ENCODE measurements at places on chromosomes 12 and 14.
A peak's percentile ranks its signal among the peaks of the same experiment; 100 is the strongest.

DNA sequence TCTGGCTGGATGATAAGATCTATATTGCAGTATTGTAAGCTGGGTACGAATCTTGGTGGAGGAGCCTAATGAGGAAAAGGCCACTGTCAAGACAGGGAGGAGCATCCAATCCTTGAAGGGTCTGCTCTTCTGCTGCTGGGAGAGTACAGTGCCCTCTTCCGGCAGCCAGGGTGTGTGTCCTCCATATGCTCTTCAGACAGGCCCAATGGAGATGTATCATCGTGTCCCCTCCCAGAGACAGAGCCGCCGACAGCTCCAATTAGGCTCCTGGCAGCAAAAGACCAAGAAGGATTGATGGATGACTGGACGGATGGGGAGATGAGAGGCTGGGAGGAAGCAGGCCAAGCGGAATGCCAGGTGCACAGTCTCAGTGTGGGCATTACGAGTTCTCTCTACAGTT, 51.6 kb upstream of the PIWIL1 start:
- DNase-seq: no peak

DNA sequence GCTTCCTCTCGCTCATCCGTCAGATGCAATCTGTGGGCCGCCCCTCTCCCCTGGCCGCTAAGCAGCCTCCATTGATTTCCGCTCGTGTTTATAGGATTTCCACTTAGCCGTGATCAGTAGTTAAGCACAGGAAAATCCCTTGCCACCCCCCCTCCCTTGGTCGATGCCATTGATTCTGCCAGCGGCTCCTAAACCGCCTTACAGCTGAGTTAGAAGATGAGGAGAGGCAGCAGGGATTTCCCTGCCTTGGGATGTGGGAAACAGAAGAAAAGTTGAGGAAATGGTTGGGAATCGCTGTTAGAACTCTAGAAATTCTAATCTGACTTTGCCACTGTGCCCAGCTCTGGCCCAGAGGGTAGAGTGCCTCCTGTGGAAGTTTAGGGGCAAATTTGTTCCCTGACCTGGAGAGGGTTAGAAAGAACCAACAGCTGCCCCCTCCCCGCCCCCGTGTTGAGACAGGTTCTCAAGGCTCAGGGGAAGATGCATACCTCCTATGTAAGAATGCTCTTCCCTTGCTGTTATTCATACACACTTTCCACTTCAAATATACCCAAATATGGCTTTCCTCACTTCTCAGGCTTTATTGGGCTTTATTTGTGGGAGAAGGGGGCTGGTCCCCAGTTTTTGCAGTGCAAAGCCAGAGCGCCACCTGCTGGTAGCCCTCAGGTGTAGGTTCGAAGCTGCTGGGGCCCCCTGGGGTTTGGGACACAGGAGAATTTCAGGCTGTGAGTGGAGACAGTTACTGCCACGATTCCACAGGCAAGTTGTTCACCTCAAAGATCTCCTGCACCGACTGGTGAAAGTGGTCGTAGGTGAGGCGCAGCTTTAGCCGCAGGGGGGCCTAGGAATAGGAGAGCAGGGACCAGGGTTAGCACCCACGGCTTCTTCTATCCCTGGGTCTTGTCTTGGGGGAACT, 3.2 kb downstream of the THTPA start:
- DNase-seq: peak; percentile 66

GRCh38 chr14:66143387-66144112, 342.6 kb upstream of the CCDC196 start:
- no peak for DNase-seq

GRCh38 chr14:69960296-69960695, 81.1 kb downstream of the SMOC1 start:
- no peak for DNase-seq

- no peak for DNase-seq
Measured at GRCh38 chr14:64766430-64767151, 62.4 kb downstream of the PLEKHG3 start.

GRCh38 chr12:19105463-19105862, 24.1 kb upstream of the PLEKHA5 start:
- DNase-seq: no peak

DNA sequence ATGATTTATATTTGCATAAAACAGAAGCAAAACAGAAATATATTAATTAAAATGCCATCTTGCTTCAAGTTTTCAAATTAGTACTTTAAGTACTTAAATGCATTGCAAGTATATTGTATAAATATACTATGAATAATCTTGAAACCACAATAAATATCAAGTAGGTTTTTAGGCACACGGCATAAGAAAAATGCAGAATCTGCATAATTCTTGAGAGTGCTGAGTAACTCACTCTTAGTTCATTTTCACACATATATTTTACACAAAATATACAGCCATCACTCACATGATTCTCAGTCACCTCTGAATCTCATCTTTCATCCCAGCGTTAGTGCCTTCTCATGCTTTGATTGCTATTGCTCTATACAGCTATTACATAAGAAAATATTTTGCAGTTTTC, 51.9 kb downstream of the SLC6A15 start:
- DNase-seq: no peak

DNA sequence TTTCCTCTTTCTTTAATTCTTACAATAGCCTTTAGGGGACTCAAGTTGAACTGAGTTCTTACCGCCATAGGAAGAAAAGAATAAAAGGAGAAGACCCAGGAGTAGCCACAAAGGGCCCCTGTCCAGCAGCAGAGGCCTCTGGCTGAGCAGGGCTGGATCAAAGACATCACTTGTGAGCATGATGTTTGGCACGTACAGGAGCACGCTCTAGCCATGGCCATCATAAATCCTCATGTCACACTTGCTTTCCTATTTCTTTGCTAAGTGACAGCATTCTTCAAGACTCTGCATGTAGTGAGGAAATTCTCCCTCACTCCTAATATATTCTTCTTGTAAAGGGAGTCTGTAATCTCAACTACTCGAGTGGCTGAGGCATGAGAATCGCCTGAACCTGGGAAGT, 15.7 kb downstream of the CLEC4C start:
- no peak for DNase-seq

GRCh38 chr12:45928309-45928708, 62.1 kb downstream of the SCAF11 start:
- no peak for DNase-seq

- no peak for DNase-seq
Measured at GRCh38 chr14:50928002-50928635, 16.2 kb downstream of the PYGL start.

- no peak for DNase-seq
Measured at GRCh38 chr14:24874514-24875202, 175.3 kb downstream of the STXBP6 start.

DNA sequence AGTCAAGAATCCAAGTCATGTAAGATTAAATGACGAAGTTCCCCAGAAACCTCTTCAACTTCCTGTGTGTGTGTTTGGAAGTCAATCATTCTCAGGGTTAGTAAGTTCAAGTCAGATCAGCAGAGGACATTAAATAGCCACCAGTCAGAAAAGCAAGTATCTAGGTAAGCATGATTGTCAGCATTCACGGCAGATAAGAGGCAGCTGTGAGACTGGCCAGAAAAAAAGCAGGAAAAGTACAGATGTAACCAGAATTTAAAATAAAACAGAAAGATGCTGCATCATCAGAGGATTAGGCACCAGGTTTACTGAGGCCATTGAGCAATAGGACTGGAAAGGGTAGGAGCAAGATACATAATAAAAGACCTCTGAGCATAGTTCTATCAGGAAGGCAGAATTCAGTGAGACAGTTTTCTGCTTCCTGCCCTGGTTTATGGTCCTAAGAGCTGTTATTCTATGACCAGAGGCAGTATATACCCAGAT, 606.9 kb downstream of the FSCB start:
- no peak for DNase-seq

Measured in stimulated activated CD8-positive, alpha-beta memory T cell treated with anti-CD3 and anti-CD28 coated beads, Interleukin-2, amount 100 ng/mL, for 48 hours (primary cell).